ENCODE measurements at places on chromosomes 5 and 9.

DNA sequence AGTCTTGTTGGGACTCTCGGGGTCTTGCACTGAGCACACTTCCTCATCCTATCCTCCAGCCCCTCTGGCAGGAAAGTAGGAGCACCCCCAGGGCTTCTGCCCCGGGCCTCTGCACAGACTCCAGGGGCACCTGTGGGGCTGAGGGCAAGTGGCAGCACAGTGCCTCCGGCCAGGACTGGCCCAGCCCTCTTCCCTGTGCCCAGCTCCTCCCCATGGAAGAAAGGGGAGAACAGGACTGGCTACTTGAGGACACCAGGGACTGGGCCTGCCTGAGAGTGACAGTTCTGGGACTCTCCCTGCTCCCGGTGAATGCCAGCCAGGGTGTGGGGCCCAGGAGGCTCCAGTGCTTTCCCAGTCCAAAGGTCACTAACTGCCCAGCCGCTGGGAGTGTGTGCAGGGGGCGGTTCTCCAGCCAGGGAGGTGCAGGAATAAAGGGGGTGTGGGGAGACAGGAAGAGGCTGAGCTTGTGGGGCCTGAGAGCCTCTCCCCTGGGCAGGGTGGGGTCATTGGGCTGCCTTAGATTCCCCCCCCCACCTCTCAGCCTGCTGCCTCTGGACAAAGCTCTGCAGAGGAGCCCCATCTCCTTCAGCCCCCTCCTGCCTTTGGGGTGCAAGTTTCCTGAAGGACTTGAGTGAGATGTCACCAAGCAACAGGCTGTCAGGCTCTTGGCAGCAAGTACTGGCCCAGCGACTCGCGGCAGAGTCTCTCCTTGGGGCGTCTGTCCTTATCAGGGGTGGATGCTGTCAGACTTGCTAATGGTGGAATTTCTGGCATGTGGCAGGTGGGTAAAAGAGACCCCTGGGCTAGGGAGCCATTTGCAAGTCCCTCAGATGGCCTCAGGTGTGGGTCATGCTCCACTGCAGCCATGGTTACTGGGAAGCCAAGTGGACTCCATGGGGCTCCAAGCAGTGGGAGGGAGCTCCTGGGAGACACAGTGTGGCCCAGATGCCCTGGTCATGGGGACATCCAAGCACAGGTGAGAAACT is 19.1 kb upstream of the JADE2 start:
- DNase-seq, result peak; percentile 90

GRCh38 chr5:3155046-3155445 is 403.6 kb upstream of the IRX2 start:
- DNase-seq, result no peak

- DNase-seq, result no peak
Measured at GRCh38 chr5:39437467-39437866, 12.7 kb upstream of the DAB2 start.

- no peak for DNase-seq
Measured at GRCh38 chr9:85428230-85428629, 313.5 kb downstream of the AGTPBP1 start.

GRCh38 chr5:172910828-172911627 is 48.2 kb upstream of the RPL26L1 start:
- peak; percentile 84 for DNase-seq

GRCh38 chr5:167348980-167349379 is 942.5 kb upstream of the WWC1 start:
- no peak for DNase-seq

GRCh38 chr5:1013948-1014301 is 5.3 kb downstream of the NKD2 start:
- no peak for DNase-seq

Data from cardiac septum (tissue), 1 donor.